ENCODE measurements at places on chromosomes 2 and 18. TPM values are rescaled to one million over a fixed set of nuclear protein-coding genes. Genes with fewer than 3 reads are reported as not detected.

Gene PID1
- total RNA-seq = 3.3 TPM

Gene ACTG2
- 0.17 TPM for total RNA-seq

Gene SERPINB12
- not detected for total RNA-seq

Gene RRM2
- 280 TPM for total RNA-seq

Gene L3MBTL4
- total RNA-seq = not detected

Gene SLC40A1
- total RNA-seq = 4.2 TPM

Gene STPG4
- total RNA-seq = 0.10 TPM

Gene LINC00305
- total RNA-seq = not detected

Gene DYTN
- total RNA-seq = not detected

Gene SAG
- not detected for total RNA-seq

Gene LOXHD1
- not detected for total RNA-seq

Gene IL1F10
- not detected for total RNA-seq

Gene LONRF2
- 3.3 TPM for total RNA-seq

Gene SAP130
- total RNA-seq = 12.2 TPM

Gene TBC1D8
- total RNA-seq = 50.6 TPM

Gene ATF2
- 18.9 TPM for total RNA-seq

Gene HRH4
- 0.02 TPM for total RNA-seq

Gene ANKRD62
- not detected for total RNA-seq

Gene MYO3B
- not detected for total RNA-seq

Gene RGPD4
- total RNA-seq = 0.08 TPM

Gene IL36RN
- 0.59 TPM for total RNA-seq

Gene GCG
- not detected for total RNA-seq

Gene NXPH2
- not detected for total RNA-seq

Gene ITGA4
- 1.9 TPM for total RNA-seq

Gene NFATC1
- 5.1 TPM for total RNA-seq

Gene SLC8A1
- 0.51 TPM for total RNA-seq

Gene SCLY
- total RNA-seq = 16.8 TPM

Gene SIX3
- total RNA-seq = 0.32 TPM

Gene MOCOS
- total RNA-seq = 2.7 TPM

Gene RAB27B
- total RNA-seq = 11.8 TPM

All from A549 treated with RU486 at 1 μM for 4 hours (cell line).